Left ventricle myocardium inferior (tissue), 1 donor: ENCODE measurements at places on chromosomes 7 and 10.

DNA sequence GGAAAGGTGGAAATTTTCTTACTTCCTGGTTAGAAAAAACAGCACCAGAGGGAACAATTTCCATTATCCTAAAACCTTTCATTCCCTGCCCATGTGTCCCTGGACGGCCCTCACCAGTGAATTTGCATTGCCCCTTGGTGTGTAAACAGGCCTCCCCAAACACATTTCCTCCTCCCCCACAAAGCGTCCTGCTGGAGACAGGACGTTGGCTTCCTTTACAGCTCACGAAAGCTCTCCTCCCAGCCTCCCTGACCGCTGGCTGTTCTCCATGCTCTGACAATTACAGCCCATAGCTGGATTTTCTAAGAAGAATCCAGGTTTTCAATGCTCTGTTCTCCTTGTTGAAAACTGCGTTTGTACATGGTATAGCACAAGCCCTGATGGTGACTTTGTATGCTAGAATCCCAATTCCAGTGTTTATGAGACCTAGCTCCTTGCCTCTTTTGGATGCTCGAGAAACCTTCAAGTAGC is 724.2 kb upstream of the CELF2 start:
- no peaks in the 10 kb centered on the region for H3K36me3 ChIP-seq
- DNase-seq, result no peak

- peaks cover 12% of the 10 kb centered on the region for H3K4me1 ChIP-seq
- DNase-seq, result no peak
- H3K27me3 ChIP-seq, result peaks cover 82% of the 10 kb centered on the region
Measured at GRCh38 chr7:76278540-76278939, 23.9 kb upstream of the HSPB1 start.

DNA sequence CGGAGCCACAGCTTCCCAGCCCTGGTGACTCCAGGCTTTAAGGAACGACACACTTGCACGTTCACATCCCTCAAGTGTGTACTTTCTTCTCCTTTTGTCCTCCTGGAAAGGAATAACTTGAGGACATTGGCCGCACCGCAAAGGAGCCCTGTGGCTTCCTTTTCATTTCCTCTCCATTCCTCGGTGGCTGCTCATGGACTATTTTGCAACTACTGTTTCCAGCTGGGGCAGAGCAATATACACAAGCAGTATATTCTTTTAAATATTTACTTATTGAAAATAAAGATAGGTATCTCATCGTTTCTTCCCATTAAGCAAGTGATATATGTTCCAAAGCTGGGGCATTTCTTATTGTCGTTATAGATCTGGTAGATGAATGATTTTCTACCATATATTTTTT is 97.2 kb upstream of the LYZL1 start:
- H3K27me3 ChIP-seq, result no peaks in the 10 kb centered on the region
- H3K36me3 ChIP-seq, result no peaks in the 10 kb centered on the region
- H3K27ac ChIP-seq, result no peak overlapping the region
- no peak overlapping the region for H3K4me3 ChIP-seq
- no peaks in the 10 kb centered on the region for H3K4me1 ChIP-seq

DNA sequence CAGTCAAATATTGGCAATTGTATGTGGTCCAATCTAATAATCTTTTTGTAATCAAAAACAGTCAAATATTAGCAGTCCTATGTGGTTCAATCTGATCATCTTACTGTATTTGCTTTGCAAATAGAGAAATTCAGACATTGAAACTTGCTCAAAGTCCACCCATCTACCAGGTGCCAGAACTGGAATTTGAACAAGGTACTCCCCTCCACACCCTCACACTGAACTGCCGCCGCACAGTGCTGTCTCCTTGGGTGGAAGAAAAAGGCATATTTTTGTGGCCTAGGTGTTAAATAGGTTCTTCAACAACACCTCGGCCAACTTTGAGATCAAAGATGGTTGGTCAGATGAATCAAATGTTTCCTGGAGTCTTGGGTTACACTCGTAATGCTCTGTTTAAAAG is 544.2 kb upstream of the GALNT17 start:
- no peak for DNase-seq
- no peak overlapping the region for H3K27ac ChIP-seq
- peaks cover 7% of the 10 kb centered on the region for H3K27me3 ChIP-seq
- no peaks in the 10 kb centered on the region for H3K36me3 ChIP-seq
- H3K4me3 ChIP-seq, result no peak overlapping the region

DNA sequence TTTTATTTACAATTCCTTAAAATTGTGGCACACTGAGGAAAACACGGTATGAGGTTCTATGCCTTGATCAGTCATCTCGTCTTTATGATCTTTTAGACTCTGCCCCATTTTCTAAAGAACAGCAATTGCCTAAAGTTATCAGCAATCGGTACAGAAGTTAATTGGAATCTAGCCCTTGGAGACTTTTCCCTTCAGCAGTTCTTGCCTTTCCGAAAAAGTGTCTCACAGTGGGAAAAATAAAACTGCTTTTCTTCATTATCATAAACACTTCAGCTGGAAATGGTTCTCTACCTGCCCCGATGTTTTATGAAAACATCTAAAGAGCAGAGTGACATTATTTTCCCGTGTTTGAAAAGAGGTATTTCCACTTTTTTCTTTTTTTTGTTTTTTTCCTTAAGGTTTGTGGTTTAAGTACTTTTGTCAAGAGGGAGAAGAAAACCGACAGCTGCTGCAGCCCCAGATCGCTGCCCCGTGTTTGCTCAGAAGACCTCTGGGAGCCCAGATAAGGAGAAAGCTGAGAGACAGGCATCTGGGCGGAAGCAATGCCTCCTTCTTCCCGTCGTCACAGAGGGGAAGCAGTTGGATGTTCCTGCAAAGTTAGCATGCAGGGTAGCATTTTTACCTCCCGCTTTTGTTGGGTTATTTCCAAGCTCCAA is 149.7 kb downstream of the FRMD4A start:
- no peak overlapping the region for H3K4me3 ChIP-seq
- no peaks in the 10 kb centered on the region for H3K4me1 ChIP-seq
- peaks cover 93% of the 10 kb centered on the region for H3K27me3 ChIP-seq

GRCh38 chr10:31383810-31384588 is 65.0 kb downstream of the ZEB1 start:
- H3K4me3 ChIP-seq, result no peak overlapping the region
- no peak for DNase-seq
- peaks cover 17% of the 10 kb centered on the region for H3K36me3 ChIP-seq
- H3K4me1 ChIP-seq, result peaks cover 40% of the 10 kb centered on the region
- no peaks in the 10 kb centered on the region for H3K27me3 ChIP-seq

DNA sequence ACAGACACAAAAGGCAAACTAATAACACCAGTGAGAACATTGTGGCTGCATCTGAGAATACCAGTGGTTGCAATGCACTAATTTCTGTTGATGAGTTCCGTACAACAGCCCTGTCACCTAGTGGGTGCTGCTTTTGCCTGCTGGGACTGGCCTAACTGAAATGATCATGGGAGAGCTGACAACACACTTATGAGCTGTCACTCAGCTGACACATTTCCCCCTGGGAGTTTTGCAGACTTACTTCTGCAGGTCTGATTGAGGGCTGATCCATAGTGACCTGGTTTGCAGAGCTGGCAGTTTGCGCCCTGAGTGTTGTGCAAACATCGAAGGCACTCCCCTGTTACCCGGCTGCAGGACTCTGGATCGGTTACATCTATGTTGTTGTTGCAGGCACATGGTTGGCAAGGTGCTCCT is 60.6 kb upstream of the LAMB1 start:
- H3K27me3 ChIP-seq, result no peaks in the 10 kb centered on the region
- H3K27ac ChIP-seq, result no peak overlapping the region
- no peaks in the 10 kb centered on the region for H3K36me3 ChIP-seq
- no peak overlapping the region for H3K4me3 ChIP-seq

- no peaks in the 10 kb centered on the region for H3K36me3 ChIP-seq
- no peak overlapping the region for H3K27ac ChIP-seq
- H3K4me1 ChIP-seq, result no peaks in the 10 kb centered on the region
Measured at GRCh38 chr10:69692267-69692666, 62.2 kb downstream of the FAM241B start.

- peaks cover 21% of the 10 kb centered on the region for H3K4me1 ChIP-seq
- H3K27ac ChIP-seq, result peak overlapping the region; percentile 89
- DNase-seq, result no peak
- H3K27me3 ChIP-seq, result no peaks in the 10 kb centered on the region
Measured at GRCh38 chr10:30554440-30554825, 75.1 kb downstream of the LYZL2 start.

GRCh38 chr7:50335795-50336754 is 31.6 kb downstream of the IKZF1 start:
- H3K4me3 ChIP-seq, result no peak overlapping the region
- no peaks in the 10 kb centered on the region for H3K36me3 ChIP-seq
- no peak for DNase-seq
- peaks cover 53% of the 10 kb centered on the region for H3K27me3 ChIP-seq

DNA sequence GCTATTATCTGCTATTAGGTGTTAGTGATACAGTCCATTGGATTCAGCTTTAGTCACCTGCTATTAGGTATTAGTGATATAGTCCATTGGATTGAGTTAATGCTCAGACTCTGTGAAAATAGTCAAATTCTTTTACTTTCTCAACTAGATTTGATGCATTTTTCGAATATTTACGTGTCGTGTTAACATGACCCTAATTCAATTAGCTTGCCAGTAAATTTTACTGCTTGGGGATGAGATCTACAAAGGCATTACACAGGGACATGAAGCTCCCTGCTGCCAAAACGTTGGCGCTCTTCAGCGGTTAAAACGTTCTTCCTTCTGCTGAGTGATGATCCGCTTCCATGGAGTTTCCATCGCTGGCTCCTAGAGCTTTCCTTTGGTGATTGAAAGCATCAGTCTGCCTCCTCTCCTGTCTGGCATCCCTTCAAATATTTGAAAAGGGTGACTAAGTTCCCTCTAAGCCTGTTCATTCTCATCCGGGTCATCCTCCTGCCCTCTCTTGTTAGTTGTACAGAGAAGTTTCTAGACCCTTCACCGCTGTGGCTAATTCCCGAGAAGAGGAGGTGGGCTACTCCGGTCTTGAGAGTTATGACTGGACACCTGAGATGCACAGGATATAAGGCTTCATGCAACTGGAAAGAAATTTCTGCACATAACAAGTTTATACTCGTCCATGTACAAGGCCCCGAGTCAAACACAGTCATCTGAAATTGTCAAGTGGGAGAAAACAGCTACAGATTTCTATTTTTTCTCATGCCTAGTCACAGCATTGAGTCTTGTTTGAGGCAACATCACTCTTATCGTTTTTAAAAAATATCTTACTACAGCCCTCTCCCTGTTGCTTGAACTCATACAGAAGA is 254.0 kb downstream of the KLF6 start:
- no peak overlapping the region for H3K27ac ChIP-seq
- no peak for DNase-seq
- H3K4me1 ChIP-seq, result peaks cover 38% of the 10 kb centered on the region
- H3K36me3 ChIP-seq, result no peaks in the 10 kb centered on the region

DNA sequence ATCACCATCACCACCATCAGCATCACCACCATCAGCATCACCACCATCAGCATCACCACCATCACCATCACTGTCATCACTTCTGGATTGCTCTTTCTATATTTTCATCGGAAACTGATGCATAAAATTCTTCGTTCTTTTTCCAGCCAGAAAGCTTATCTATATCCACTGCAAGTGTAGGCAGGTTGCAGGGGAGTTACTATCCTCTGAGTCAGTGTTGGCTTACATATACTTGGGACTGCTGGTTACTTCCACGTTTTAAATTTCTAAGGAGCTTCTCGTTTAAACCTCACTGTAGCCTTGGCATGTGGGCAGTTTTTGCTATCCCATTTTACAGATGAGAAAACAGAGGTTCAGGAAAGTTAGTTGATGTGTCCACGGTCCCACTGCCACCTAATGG is 66.1 kb downstream of the FOXL3 start:
- H3K36me3 ChIP-seq, result no peaks in the 10 kb centered on the region
- H3K27me3 ChIP-seq, result peaks cover 80% of the 10 kb centered on the region
- H3K27ac ChIP-seq, result no peak overlapping the region
- H3K4me1 ChIP-seq, result peaks cover 5% of the 10 kb centered on the region

- no peaks in the 10 kb centered on the region for H3K27me3 ChIP-seq
- no peak for DNase-seq
- H3K4me1 ChIP-seq, result peaks cover 11% of the 10 kb centered on the region
- no peak overlapping the region for H3K4me3 ChIP-seq
- peak overlapping the region; percentile 42 for H3K27ac ChIP-seq
- H3K36me3 ChIP-seq, result no peaks in the 10 kb centered on the region
Measured at GRCh38 chr10:22765660-22766547, 51.5 kb upstream of the PIP4K2A start.

GRCh38 chr7:4880218-4880617 is 3.3 kb downstream of the RADIL start:
- H3K4me1 ChIP-seq, result peaks cover 40% of the 10 kb centered on the region
- no peak for DNase-seq
- peaks cover 23% of the 10 kb centered on the region for H3K36me3 ChIP-seq
- H3K27ac ChIP-seq, result peak overlapping the region; percentile 34
- H3K4me3 ChIP-seq, result peak overlapping the region; percentile 52

- H3K4me3 ChIP-seq, result no peak overlapping the region
- peak overlapping the region; percentile 18 for H3K27ac ChIP-seq
- H3K36me3 ChIP-seq, result no peaks in the 10 kb centered on the region
- H3K27me3 ChIP-seq, result no peaks in the 10 kb centered on the region
Measured at GRCh38 chr7:47266131-47266706, 315.7 kb downstream of the TNS3 start.

GRCh38 chr10:28678687-28679457 is 1.6 kb downstream of the BAMBI start:
- H3K27ac ChIP-seq, result peak overlapping the region; percentile 89
- no peak for DNase-seq
- peaks cover 9% of the 10 kb centered on the region for H3K36me3 ChIP-seq
- H3K27me3 ChIP-seq, result peaks cover 18% of the 10 kb centered on the region
- H3K4me1 ChIP-seq, result peaks cover 62% of the 10 kb centered on the region

DNA sequence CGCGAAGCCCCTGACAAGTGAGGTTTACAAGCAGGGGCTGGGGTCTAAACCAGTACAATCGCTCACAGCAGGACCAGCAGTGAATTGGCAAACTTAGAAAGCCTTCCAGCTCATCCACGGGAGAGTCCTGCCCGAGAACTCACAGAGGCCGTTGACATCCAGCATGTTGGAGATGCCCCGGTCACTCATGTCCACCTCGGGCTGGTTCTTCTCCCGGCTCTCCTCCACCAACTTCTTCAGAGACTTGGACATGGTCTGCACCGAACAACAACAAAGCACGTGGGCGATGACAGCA is 447 bp downstream of the RSU1 start:
- H3K4me1 ChIP-seq, result peaks cover 60% of the 10 kb centered on the region
- H3K4me3 ChIP-seq, result peak overlapping the region; percentile 77
- H3K27me3 ChIP-seq, result no peaks in the 10 kb centered on the region
- DNase-seq, result no peak
- H3K27ac ChIP-seq, result peak overlapping the region; percentile 84
- no peaks in the 10 kb centered on the region for H3K36me3 ChIP-seq

GRCh38 chr10:79260811-79261740 is 86.2 kb upstream of the PPIF start:
- no peaks in the 10 kb centered on the region for H3K27me3 ChIP-seq
- no peak for DNase-seq
- peaks cover 99% of the 10 kb centered on the region for H3K4me1 ChIP-seq
- peaks cover 22% of the 10 kb centered on the region for H3K36me3 ChIP-seq

- H3K27ac ChIP-seq, result no peak overlapping the region
- no peak for DNase-seq
- no peak overlapping the region for H3K4me3 ChIP-seq
- H3K36me3 ChIP-seq, result no peaks in the 10 kb centered on the region
- H3K27me3 ChIP-seq, result peaks cover 44% of the 10 kb centered on the region
- no peaks in the 10 kb centered on the region for H3K4me1 ChIP-seq
Measured at GRCh38 chr7:43124388-43124787, 11.9 kb downstream of the HECW1 start.

- H3K27ac ChIP-seq, result no peak overlapping the region
- peaks cover 24% of the 10 kb centered on the region for H3K4me1 ChIP-seq
- DNase-seq, result no peak
- H3K36me3 ChIP-seq, result no peaks in the 10 kb centered on the region
Measured at GRCh38 chr7:7988706-7989105, 20.1 kb downstream of the GLCCI1 start.

- DNase-seq, result no peak
- H3K4me1 ChIP-seq, result no peaks in the 10 kb centered on the region
- no peaks in the 10 kb centered on the region for H3K27me3 ChIP-seq
- H3K36me3 ChIP-seq, result no peaks in the 10 kb centered on the region
- no peak overlapping the region for H3K4me3 ChIP-seq
Measured at GRCh38 chr7:11474902-11475585, 357.0 kb downstream of the THSD7A start.
